ENCODE measurements at places on chromosomes 16 and 17.

GRCh38 chr16:51120730-51121347, 30.2 kb downstream of the SALL1 start:
- DNase-seq: no peak

DNA sequence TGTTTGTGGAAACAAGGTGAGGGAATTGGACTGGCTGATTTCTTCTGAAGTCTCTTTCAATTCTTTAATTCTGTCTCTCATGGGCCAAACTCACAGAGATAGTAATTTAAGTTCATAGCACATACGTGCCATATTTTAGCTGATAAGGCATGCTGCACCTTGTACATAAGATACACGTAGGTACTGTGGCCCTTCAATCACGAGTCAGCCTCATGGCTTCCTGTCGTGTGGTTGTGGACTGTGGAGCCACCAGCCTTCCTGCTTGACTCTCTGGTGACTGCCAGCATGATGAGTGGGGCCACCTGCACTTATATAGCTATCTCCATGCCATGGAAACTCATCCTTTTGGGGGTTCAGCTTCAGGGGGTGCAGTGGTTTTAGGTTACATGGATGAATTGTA, 25.1 kb downstream of the KSR1 start:
- DNase-seq: no peak

DNA sequence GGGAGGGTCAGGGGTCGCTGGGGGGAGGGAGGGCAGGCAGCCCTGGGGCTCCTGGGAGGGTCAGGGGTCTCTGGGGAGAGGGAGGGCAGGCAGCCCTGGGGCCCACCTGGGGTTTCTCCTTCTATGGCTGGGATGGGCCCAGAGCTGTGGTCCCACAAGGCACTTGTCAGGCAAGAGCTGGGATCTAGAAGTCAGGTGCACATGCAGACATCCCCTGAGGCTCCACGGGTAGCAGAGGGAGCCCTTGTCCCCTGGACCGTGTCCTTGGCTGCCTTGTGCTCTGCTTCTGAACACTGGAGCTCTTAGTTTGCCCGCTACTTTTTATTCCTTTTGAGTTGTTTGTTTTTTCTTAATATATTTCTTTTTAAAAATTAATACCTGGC, 1.8 kb downstream of the TUBB3 start:
- DNase-seq: no peak

DNA sequence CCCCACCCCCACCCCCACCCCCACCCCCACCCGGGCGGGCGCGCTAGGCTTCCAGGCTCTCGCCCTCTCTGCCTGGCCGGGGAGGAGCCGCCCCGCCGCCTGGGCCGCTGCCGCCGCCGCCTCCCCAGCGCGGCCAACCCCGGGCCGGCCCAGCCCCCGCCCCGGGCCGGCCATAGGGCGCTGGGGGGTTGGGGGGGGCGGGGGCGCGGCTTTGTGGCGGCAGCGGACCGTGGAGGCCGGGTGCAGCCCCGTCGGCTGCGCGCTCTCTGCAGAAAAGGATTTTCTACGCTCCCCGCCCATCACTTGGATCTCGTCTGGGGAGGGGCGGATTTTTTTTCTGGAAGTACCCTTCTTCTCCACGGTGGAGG, 230.9 kb downstream of the MRTFB start:
- DNase-seq: peak; percentile 88

- no peak for DNase-seq
These were observed 4.0 kb downstream of the C1QTNF1 start for GRCh38 chr17:79027925-79028491.

GRCh38 chr16:22928882-22929435, 115.0 kb downstream of the HS3ST2 start:
- no peak for DNase-seq

DNA sequence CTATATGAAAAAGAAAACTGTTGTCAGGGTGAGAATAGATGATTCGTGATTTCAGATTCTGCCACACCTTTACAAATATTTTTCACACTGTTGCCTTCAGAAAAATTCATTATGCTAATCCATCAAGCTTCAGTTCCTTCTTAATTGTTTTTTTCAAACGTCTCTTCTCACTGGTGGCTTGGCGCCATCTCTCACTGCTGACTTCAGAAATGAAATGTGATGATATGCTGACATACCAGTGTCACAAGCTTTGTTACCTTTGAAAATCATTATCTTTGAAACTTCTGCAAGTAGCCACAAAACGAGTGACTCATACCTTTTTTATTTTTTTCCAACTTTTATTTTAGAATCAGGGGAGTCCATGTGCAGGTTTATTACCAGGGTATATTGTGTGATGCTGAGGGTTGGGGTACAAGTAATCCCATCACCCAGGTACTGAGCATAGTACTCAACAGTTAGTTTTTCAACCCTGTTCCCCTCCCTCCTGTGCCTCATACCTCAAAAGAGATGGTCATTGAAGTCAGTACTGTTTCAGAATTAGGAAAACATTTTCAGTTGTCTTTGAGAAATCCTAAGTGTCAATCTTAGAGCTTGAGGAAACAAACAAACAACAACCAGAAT, 14.0 kb upstream of the KRT222 start:
- DNase-seq: no peak

- DNase-seq: no peak
These were observed 56.5 kb upstream of the ERN1 start for GRCh38 chr17:64186171-64187092.

GRCh38 chr16:15810411-15810810, 46.4 kb downstream of the MYH11 start:
- DNase-seq: no peak

- DNase-seq: no peak
These were observed 129.1 kb downstream of the GAS7 start for GRCh38 chr17:10069301-10069700.

DNA sequence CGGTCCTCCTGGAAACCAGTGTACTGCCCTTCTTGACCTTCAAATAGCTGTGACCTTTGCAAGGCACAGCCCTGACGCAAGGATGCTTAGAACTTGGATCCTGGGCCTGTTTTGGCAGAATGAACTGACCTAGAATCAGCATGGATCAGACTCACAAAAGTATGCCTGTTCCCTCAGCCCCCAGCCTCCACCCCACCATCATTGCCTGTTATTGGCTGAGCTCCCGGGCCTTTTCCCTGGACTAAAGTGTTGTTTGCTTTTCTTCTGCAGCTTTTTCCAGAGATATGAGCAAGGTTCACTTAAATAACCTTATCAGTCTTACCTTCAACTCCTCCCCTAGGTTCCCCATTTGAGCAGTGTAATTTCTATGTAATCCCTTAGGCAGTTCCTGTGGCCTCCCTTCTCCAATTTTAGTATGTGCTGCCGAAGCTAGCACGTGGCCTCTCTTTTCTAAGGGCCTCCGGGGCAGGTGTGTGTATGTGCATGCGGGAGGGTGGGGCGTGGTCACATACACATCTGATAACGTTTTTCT, 347.4 kb downstream of the MAF start:
- no peak for DNase-seq

- peak; percentile 77 for DNase-seq
These were observed 33.7 kb downstream of the MYO18A start for GRCh38 chr17:29146369-29146972.

DNA sequence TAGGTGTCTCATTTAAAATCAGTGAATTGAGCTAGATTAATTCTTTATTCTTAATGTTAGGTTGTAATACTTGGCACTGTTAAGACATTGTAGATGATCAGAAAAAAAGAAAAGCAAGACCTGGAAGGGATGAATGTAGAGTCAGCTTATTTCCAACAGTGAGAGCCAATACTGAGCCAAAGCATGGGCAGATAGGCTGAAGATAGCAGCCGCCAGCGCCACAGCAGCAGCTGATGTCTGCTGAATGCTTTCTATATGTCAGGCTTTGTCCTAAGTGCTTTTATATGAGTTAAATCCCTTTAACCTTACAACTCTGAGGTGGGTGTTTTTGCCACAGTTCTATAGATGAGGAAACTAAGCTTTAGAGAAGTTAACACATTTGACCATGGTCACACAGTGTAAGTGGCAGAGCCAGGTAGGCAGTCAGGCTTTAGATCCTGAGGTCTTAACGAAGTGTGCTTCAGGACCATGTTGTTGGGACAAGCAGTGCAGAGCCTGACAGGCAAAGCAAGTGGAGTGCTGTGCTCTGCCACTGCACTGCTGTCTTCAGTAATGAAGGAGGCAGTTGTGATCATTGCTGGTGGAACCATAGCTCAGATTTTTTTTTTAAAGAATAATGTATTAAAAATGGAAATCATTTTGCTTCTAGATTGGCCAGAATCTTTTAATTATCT, 25.9 kb downstream of the TNRC6A start:
- no peak for DNase-seq

DNA sequence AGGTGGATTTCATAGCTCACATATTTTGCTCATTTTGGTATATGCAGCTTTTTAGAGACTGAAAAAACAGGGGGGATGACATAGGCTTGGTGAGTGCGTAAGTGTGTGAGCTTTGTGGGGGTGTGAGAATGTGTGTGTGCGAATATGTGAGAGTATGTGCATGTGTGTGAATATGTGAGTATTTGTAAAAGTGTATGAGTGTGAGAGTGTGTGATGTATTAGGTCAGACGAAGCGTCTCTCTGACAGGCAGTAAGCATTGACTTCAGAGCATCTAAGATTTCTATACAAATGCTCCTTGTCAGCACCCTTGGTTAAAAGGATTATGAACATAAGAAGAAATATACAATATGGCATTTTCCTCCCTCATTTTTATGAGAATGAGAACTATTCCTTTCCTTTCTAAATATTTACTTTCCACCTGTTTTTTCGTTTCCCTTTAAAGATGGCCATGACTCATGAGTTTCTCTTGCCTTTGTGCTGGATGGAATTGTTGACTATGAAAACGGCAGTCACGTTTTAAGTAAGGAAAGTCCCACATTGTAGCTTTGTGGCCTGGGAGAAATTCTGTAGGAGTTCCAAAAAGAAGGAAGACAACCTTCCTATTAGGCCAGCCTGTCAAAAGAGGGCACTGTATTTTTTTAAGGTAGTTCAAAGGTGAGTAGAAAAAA, 276.4 kb downstream of the FOXL1 start:
- no peak for DNase-seq

GRCh38 chr17:2087597-2088211, 32.8 kb downstream of the HIC1 start:
- no peak for DNase-seq

GRCh38 chr17:76523084-76524037, 14.1 kb downstream of the CYGB start:
- peak; percentile 90 for DNase-seq

GRCh38 chr16:69909760-69910159, 41.4 kb upstream of the CLEC18A start:
- DNase-seq: no peak

DNA sequence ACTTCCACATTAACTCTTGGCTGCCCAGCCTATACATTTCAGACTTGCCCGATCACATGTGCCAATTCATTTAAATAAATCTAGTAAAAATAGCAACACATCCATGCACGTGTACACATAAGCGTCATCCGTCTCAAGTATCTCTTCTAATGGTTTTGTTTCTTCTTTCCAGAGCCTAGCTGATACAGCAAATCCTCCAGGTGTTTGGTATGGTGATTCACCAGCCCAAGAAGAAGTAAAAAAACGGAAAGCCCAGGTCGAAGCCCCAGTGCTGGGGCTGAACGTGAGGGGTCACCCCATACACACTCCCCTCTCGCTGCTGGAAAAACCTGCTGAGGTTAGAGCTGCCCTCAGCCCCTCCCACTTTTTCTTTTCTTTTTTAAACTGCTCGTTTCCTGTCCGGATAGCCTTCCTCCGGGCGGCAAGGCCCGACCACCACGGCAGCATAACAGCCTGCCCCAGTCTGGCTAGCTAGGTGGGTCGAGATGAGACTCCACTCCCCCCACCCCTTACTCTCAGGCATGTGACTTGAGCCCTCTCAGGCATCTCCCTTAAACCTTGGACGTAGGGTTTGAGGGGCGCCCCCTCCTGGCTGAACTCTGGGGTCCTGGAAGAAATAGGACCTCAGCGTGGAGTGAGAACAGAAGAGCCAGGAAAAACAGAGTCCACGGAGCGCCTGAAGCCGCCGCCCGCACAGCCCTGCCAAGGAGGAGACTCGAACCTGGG, 13.9 kb upstream of the OR1F1 start:
- peak; percentile 69 for DNase-seq

DNA sequence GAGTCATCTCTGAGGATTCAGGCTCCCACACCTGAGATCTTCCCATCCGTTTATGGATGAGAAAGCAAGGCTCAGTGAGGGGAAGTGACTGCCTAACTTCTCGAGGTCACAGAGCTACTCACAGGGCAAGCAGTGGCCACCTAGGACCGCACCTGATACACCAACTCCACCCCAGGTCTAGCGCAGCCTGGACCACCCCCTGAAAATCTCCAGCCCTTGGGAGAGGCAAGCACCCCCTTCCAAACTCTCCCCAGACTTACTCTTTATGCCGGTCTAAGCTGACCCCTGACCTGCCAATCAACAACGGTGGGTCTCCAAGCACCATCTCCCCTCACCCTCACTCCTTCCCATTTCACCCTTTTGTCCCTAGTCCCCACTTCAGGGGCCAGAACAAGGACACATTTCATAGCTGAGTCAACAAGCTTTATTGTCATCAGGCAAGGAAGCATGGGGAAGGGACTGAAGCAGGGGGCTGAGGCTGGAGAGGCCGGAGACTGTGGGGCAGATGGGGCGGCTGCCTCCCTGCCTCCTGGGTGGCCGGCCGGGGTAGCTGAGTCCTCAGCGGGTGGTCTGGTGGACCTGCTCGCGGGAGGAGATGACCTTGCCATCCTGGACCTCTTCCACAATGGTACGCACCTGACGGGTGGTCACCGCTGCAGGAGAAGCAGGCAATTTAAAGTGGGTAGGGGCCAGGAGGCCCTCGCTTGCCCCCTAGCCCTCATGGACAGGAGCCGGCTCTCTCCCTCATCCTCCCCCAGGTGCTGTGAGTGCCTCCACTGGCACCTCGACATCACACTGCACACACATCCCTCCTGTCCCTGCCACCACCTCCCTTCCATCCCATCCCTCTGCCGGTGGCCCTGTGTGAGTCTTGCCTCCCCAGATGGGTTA, 5.1 kb downstream of the KRT17 start:
- no peak for DNase-seq

DNA sequence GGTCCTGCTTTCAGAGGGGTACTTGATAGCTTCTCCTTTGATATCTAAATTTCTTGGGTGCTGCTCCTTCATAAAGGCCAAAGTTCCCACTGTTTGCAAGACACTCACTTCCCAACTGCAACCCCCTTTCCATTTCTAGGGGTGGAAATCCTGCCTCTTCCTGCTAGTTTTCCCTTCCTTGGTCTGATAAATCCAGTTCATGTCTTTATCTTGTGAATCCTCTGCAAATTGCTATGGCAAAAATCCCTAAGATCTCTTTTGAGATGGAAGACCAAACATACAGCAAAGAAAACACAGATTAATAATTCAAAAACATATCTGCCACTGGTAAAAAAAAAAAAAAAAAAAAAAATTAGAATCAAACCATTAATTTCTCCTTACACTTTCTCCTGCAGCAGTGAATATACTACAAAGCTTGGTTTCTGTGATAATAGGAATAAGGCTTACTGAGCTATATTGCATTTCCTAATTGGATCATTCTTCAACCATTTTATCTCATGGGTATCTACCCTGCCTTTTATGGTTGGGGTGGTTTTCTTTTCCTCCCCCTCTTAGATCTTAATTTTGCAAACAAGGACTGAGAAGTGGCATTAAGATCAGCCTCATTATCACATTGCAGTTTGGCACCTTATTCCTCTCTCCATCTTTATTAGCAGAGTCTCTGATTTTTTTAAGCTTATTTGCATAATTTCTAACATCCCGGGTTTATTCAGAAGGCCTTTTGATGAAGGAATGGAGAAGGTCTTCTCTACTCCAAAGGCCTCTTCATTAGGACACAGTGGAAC, 439.1 kb downstream of the XYLT1 start:
- DNase-seq: no peak

All from K562 (cell line).